AG04449 (cell line): ENCODE measurements at places on chromosomes 7 and 10.

- no peak for DNase-seq
Observed at GRCh38 chr7:155281398-155281969, 16.2 kb upstream of the INSIG1 start.

DNA sequence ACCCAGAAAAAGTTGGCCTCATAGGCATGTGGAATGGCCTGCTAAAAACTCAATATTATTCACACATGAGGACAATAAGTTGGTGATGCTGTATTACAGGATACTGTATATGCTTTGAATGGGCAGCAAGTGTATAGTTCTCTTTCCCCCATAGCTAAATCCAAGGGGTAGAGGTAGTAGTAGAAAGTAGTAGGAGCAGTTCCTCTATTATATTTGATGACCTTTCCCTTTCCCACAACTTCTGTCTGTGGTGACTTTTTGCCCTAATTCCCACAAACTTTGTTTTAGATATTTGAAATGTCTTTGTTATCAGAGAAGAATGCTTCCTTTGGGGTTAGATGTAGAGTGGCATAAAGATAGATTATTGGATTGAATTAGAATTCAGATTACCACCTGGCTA, 154.0 kb upstream of the STEAP4 start:
- no peak for DNase-seq

DNA sequence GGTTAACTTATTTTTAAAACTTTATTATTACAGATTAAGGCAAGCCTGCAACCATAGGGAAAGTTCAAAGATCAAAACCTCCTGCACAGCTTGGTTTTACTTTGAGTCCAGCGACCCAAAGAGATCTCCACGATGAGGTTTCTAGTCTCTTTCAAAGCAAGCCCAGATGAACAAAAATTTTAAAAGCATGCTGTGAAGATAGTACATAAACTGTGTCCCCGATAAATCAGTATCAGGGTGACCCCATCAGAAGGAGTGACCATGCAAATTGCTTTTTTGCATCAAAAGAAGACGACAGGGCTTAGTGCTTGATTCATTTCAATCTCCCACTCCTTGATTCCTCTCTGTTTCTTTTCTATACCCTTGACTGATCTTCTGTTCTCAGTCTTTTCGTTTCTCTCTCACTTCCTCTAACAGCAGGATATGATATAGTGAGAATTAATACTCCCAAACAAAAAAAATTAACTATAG, 16.0 kb upstream of the DNTT start:
- DNase-seq, result no peak

DNA sequence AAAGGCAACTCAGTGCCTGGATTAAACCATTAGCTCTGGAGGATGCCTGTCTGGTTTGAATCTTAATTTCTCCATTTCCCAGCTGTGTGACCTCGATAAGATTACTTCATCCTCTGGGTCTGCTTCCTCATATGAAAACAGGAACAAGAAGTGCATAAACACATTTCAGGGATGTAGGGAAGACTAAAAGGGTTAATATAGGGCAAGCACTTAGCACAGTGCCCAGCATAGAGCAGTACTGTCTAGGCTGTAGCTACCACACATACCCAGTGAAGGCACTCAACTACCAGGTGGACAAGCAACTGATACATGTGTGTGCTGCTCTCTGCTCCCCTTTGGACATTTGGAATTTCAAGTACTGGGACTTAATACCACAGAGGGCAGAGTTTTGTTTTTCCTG, 85.4 kb downstream of the KCNMA1 start:
- no peak for DNase-seq

DNA sequence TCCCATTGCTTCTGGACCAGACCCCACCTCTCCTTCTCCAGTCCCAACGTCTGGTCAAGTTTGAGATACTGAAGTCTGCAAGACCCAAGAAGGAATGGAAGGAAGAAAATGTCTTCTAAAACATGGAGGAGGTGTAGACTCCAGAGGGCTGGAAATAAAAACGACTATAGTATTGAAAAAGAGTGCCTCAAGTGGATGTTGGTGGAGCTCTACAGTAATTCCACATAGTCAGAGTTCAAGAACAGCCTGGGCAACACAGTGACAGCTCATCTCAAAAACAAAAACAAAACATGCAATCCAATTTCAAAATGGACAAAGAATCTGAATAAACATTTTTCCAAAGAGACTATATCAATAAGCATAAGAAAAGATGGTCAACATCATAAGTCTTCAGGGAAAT, 2.3 kb upstream of the PCGF6 start:
- DNase-seq, result no peak

GRCh38 chr7:13886356-13886755, 103.1 kb downstream of the ETV1 start:
- no peak for DNase-seq

DNA sequence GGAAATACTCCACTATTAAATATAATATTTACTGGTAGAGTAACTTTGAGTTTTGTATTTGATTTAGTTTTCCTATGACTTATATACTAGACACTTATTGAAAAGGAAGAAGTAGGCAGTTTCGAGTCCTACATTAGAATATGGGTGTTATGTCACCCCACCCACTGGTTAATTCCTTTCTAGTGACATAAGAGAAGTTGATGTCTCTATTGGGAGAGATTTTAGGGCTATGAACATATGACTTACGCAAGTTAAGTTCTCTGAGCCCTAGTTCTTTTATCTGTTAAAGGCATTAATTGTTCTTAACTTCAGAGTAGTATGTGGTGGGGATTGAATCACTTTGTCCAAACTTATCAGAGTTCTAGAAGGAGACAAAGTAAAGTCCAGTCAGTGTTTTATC, 30.5 kb downstream of the CPED1 start:
- no peak for DNase-seq

- no peak for DNase-seq
Observed at GRCh38 chr7:78306634-78307033, 508.1 kb downstream of the PHTF2 start.

DNA sequence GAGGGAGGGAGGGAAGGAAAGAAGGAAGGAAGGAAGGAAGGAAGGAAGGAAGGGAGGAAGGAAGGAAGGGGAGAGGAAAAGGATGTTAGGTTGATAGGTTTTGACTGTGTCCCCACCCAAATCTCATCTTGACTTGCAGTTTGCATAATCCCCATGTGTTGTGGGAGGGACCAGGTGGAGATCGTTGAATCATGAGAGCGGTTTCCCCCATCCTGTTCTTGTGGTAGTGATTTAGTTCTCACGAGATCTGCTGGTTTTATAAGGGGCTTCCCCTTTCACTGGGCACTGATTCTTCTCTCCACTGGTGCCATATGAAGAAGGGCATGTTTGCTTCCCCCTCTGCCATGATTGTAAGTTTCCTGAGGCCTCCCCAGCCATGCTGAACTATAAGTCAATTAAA, 15.1 kb upstream of the NUDCD3 start:
- no peak for DNase-seq

- no peak for DNase-seq
Observed at GRCh38 chr10:88919041-88919440, 33.5 kb downstream of the ACTA2 start.

DNA sequence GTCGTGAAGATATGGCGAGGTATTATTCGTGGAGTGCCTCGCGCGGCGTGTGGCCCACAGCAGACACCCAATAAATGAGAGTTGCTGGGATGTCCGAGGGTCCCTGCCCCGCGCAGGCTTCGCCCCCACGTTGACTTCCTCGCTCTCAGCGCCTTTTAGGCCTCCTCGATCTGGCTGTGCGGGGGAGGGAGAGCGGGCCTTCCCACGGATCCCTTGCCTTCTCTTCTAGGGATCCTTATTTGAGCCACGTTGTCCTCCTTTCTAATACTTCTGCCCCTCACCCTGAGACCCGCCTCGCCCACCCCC, 660 bp downstream of the VCL start:
- no peak for DNase-seq

DNA sequence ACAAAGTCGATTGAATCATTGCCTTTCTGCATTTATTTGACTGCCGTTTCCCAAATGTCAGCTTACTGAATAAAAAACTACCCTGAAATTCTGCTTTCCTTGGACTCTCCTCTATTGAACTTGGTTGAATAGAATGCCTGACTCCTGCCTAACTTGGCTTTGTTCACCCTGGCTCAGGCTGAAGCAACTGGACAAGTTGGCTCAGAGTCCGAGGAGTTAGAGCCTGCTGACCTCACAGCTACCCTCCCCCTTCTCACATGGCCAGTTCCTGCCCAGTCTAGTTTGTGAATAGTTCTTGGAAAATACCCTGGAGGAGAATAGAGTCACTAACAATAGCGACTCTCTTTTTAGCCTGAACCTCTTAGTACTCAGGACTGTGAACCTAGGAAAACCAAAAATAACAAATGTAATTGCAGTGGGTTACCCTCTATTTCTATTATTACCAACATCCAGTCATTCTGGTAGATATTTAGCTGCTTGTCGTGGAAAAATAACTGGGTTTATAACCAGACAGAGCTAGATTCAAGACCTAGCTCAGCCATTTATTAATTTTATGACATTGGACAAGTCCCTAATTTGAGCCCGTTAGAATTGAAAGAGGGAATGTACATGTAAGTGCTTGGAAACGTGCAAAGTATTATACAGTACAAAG, 17.3 kb upstream of the NRBF2 start:
- no peak for DNase-seq

DNA sequence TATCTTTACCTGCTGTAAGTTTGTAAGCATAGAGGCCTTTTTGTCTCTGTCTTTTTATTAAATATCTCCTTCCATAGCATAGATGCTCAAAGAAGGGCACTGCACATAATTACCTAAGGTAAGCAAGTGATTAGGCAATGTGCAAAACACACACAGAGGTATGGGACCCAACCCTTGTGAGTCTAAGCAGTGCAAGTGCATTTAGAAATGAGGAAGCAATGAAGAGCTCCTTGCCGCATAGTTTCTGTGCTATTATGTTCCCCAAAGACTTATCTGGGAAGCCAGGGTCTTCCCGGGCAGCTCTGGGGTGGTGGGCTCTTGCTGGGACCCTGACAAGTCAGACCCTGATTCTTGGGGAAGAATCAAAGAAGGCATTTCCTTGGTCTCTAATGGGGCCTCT, 13.5 kb upstream of the MGAM2 start:
- no peak for DNase-seq

DNA sequence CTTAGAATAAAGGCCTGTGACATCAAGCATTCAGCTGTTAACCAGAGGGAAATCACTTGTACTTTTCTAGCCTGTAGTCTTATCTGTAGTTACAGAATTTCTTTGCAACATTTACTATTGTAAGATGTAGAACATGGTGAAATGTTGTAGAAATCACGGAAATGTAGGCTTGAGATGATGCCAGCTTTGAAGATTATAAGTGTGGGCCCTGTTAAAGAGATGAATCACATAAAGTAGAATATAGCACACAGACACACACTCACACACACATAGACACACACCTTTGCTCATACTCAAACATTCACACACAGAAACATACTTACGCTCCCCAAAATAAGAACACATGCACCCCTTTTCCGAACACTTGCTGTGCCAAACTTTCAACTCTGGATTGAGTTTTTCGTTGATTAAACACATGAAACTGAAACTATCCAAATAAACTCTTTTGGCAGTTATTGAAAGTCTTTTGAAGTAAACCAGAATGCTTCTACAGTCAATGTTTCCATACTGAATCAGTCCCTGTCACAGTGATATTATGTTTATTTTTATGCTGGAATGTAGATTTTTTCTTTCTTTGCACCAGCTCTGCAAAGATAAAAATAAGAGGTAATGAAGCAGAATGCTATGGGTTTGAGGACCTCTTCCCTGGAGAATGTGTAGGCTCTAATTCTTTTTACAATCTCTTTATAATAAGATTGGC, 230.3 kb upstream of the MEOX2 start:
- no peak for DNase-seq
